ENCODE measurements at places on chromosomes 13 and 19. TPM values are rescaled to one million over a fixed set of nuclear protein-coding genes. Genes with fewer than 3 reads are reported as not detected.

- DNase-seq, result no peak
These were observed 111.7 kb downstream of the GNG7 start for GRCh38 chr19:2590630-2591399.

DNA sequence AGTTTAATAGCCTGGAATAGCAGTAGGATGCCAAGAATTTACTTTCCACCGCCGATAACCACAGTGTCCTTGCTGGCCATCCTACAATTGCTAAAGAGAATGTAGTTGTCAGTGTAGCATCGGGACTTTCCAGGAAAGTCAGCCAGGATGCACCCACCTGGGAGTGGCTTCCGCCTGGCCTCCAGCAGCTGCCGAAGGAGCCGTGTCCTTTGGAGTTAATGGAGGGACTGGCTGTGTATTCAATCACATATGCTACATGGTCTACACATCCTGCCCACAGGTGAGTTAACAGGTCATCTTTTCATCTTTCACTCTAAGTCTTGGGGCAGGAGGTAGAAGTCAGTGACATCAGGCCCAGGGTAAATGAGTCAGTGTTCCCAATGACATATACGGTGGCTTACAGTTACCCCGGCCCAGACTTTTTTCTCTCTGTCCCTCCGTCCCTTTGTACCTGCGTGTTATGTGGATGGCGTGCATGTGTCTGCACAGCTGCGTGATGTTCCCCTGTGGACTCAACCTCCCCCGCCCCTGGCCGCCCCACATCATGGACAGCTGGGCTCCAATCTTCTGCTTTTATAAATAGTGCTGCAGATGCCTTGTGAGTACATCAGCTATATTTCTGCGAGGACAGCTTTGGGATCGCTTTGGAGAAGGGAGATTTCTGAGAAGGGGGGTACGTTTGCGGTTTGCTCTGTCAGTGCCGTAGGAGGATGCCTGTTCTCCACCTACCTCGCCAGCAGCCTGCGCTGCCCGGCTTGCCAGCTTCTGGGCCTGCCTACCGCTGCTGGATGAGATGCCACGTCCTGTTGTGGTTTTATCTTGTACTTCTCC lies 63.1 kb downstream of the ATP11A start:
- DNase-seq, result no peak

DNA sequence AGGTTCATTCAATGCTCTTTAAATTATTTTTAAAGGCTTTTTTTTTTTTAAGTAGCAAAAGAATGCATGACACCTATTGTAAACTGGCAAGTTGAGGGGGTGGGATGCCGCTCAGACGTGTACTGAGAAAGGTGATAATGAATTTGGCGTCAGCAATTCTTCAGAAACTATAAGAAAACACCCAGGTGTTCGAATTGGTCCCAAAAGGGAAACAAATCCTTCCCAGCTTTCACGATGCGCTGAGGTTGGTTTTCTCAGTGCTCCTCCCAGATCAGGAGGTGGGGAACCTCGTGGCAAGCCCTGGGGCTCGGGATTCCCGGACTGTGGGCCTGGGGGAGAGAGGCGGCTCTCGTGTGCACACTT lies 543 bp upstream of the FAM124A start:
- DNase-seq, result no peak

DNA sequence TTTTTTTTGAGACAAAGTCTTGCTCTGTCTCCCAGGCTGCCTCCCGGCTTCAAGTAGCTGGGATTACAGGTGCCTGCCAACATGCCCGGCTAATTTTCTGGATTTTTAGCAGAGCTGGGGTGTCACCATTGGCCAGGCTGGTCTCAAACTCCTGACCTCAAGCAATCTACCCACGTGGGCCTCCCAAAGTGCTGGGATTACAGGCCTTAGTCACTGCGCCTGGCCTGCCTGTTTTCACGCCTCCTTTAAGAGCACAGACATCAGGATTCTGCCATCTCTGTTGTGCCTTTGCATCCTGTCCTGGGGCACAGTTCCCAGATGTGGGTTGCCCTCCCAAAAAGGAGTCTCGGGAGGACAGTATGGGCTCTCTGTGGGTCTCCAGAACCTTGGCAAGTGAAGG lies 2.5 kb upstream of the PRAM1 start:
- no peak for DNase-seq

DNA sequence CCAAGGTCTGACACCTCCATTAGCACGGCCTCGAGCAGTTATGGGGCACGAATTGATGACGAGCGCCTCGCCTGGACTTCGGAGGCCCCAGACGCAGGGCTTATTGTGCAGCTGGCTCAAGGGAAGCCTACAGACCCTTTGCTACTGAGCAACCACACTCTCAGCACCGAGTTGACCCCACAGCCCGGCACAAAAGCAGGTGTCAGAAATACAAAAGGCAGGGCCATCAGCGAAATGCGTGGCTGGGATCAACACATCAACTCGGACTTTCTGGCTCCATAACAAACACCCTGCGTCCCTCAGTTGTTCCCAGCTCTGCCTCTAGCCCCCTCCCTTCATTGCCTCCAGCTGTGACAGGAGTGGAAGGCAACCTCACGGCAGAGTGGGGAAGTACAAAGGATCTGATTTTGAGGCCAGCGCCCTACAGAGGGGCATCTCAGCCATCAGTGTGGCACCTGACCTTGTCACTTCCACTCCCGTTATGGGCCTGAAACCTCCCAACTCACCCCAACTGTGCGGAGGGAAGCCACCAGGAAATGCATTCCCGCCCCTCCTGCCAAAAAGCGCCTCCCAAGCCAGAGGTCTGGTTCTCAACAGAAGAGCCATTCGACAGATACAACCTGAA lies 18.0 kb downstream of the PEPD start:
- DNase-seq, result no peak

GRCh38 chr13:71499944-71500514 lies 367.0 kb downstream of the DACH1 start:
- DNase-seq, result no peak

Gene CCDC8
- total RNA-seq, result 8.8 TPM

- no peak for DNase-seq
These were observed 2.0 kb downstream of the EVI5L start for GRCh38 chr19:7832009-7832408.

Gene ZNF610
- total RNA-seq, result 6.5 TPM

- no peak for DNase-seq
These were observed 253.6 kb upstream of the MAB21L1 start for GRCh38 chr13:35729926-35730627.

DNA sequence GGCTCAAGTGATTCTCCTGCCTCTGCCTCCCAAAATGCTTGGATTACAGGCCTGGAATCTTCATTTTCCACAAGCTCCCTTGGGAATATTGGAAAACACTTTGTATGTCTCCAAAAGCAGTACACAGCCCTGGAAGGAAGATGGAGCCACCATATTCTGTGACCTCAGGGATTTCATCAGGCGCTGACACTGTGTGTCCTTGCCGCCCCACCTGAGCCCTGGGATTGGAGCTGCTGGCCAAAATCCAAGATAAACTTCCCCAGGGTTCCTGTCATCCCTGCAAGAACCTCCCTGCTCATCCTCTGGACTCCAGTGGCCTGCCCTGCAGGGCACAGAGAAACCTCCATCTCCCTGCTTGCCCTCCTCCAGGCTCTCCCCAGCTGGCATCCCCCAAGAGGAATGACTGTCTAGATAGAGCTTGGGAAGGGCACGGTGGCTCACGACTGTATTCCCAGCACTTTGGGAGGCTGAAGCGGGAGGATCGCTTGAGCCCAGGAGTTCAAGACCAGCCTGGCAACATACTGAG lies 1.3 kb upstream of the GNG7 start:
- DNase-seq, result no peak

DNA sequence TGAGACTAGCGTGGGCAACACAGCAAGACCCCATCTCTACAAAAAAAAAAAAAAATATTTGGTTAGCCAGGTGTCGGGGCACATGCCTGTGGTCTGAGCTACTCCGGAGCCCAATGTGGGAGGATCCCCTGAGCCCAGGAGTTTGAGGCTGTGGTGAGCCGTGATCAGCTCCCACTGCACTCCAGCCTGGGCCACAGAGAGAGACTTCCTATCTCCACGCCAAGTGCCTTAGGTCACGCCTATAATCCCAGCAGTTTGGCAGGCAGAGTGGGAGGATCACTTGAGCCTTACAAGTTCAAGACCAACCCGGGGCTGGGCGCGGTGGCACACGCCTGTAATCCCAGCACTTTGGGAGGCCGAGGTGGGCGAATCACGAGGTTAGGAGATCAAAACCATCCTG lies 8.7 kb upstream of the ADAT3 start:
- no peak for DNase-seq

Gene FAM216B
- not detected for total RNA-seq

GRCh38 chr13:91565296-91565695 lies 166.9 kb downstream of the GPC5 start:
- DNase-seq, result no peak

Measured in Daoy (cell line).